ENCODE measurements at places on chromosomes 7 and 10. TPM values are rescaled to one million over a fixed set of nuclear protein-coding genes. Genes with fewer than 3 reads are reported as not detected.

GRCh38 chr7:143329471-143330170 lies 13.7 kb downstream of the CLCN1 start:
- DNase-seq, result no peak

WASHC2C gene
- polyA plus RNA-seq, result 13.9 TPM

DNA sequence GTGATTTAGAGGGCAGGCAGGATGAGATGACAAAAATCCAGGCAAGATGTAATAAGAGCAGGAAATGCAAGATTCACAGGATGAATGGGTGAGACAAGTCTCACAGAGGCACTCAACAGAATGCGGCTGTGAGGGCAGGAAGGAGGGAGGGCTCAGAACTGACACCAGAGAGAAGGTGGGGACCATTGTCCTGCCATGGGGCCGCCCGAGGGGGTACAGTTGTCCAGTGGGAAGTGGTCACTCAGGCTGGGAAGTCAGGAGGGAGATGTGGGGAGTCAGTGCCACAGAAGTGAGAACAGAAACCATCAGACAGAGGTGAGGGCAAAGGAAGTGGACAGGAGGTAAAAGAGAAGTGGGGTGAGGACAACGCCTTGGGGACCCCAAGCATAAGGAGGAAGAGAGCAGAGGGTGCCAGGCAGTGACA lies 8.9 kb downstream of the HIP1 start:
- DNase-seq, result no peak

GRCh38 chr7:32042900-32043299 lies 27.3 kb downstream of the PDE1C start:
- DNase-seq, result no peak

GRCh38 chr10:83375274-83375673 lies 764.0 kb upstream of the GHITM start:
- DNase-seq, result no peak

- DNase-seq, result peak; percentile 79
Observed at GRCh38 chr7:130127821-130128317, 57.5 kb downstream of the KLHDC10 start.

MYPN gene
- 0.01 TPM for polyA plus RNA-seq

FAM25G gene
- not detected for polyA plus RNA-seq

- no peak for DNase-seq
Observed at GRCh38 chr7:50504646-50505546, 54.7 kb upstream of the FIGNL1 start.

GTF2IRD1 gene
- polyA plus RNA-seq, result 14.0 TPM

VIPR2 gene
- not detected for polyA plus RNA-seq

DNA sequence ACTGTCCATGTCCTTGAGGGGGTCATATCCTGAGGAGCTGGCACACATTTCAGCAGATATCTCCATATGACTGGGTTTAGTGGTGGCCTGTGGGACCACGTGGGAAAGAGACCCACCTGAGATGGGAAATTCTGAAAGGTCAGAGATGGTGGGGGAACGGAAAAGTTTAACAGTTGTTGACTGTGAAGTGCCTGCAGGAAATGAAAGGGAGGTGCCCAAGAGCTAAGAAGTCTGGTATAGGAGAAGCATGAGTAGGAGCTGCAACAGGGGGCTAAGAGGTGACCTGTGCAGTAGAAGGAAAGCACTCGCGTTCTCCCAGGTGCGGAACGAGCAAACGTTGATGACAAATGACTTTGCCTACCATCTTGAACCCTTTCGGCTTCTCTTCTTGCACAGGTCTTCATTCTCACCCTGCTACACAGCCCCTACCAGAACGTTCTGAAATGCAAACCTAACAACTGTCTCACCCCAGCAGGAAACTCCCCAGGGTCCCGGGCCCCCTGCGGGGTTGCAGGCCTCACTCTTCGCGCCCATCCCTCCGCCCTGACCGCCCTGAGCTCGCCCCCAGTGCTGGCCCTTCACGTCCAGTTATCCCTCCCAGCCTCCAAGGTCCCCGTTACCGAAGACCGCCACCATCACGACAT lies 9.8 kb upstream of the FXYD4 start:
- DNase-seq, result no peak

GRCh38 chr7:98934267-98934666 lies 55.9 kb downstream of the TRRAP start:
- peak; percentile 74 for DNase-seq

AKR1C1 gene
- 1.5 TPM for polyA plus RNA-seq

Measured in endothelial cell of umbilical vein (primary cell).